Activated T-helper 1 cell treated with anti-CD3 and anti-CD28 coated beads, Interleukin-2, amount 50 U/mL, for 16 hours (primary cell): ENCODE measurements at places on chromosomes 3 and 15.

DNA sequence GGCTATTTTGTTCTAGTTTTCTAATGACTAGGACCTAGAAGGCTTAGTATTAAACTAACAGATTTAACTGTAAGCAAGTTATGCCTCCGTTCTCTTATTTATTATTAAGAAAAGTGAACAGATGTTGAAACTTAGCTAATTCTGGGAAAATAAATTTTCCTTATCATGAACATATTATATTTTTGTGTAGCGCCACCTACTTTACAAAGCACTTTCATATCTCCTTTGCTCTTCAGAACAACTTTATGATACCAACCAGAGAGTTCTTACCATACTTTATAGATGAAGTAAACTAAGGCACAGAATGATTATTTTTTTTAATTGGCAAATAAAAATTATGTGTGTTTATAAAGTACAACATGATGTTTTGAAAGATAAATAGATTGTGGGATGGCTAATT lies 59.4 kb downstream of the NME9 start:
- no peak for DNase-seq

DNA sequence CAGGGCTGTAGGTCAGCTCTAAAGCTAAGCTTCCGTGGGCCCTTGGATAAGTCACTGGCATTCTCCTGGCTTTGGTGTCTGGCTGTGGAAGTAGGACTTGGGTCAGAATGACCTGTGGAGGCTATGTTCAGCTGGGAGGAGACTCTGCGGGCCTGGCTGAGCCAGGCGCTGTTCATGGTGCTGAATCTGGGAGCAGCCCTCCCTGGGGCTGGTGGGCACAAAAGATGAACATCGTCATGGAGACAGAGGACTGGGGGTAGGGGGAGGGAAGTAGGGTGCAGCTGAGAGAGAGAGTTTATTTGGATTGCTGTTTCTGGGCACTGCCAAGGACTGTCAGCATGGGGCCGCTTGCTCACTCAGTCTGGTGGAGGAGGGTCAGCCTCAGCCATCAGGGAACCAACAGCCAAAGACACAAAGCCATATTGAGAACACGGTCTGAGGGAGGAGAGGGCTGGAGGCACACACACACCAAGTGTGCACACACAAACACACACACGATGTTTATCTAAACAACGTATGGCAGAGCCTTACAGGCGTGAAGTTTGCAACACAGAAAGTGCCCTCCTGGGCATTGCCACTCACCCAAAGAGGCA lies 120.7 kb upstream of the LINGO1 start:
- no peak for DNase-seq

- no peak for DNase-seq
Measured at GRCh38 chr15:78979456-78980320, 34.8 kb upstream of the CTSH start.

GRCh38 chr3:14775563-14775962 lies 43.2 kb upstream of the FGD5 start:
- no peak for DNase-seq

GRCh38 chr3:178823591-178824246 lies 247.9 kb downstream of the ZMAT3 start:
- DNase-seq, result no peak

DNA sequence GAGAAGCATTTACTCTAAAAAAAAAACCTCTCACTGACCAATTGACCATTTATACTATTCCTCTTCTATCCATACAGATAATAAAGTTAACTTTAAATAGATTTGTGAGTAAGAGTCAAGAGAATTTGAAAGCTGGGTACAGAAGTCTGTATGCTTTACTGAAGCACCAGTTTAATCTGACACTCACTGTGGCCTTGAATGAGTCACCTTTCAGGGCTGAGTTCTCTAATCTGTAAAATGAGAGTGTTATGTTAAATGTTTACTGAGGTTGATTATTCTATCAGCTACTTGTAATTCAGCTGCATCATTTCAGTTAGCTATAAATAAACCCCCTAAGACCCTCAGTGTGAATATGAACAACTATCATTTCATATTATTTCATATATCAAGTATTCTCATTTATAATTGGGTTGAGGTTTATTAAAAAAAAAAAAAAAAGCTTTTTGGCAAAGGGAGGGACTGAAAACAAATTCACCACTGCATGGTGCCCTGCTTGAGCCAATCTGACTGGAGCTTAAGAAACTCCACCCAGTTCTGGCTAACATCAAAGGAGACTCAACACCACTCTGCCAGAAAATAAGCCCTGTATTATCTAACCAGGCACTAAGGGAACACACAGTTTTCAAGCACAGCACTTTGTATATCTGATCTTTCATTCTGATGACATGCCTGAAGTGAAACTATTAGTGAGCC lies 2.8 kb downstream of the MAP4 start:
- DNase-seq, result no peak

GRCh38 chr3:187958432-187959003 lies 195.4 kb upstream of the LPP start:
- peak; percentile 26 for DNase-seq

GRCh38 chr3:134799393-134799792 lies 4.3 kb downstream of the EPHB1 start:
- no peak for DNase-seq

DNA sequence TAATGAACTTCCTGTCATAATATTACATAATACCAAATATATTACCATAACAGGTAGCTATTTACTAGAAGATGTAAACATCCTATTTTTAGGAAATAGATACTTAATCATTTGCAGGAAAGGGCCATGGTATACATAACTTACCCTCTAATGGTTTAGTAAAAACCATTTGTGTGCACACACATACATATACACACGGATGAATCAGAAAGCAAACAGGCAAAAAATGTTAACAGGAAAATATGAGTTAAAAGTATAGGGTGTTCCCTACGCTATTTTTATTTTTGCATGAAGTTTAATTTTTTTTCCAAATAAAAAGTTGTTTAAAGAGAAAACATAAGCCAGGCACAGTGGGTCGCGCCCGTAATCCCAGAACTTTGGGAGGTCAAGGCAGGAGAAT lies 34.6 kb downstream of the FAM174B start:
- no peak for DNase-seq

- DNase-seq, result no peak
Measured at GRCh38 chr3:191123946-191124345, 75.1 kb upstream of the OSTN start.
